HuH-7.5 (cell line): ENCODE measurements at places on chromosomes 7 and 10.
A peak's percentile ranks its signal among the peaks of the same experiment; 100 is the strongest.

- no peak for DNase-seq
Observed at GRCh38 chr7:130263130-130263529, 3.5 kb upstream of the CPA2 start.

DNA sequence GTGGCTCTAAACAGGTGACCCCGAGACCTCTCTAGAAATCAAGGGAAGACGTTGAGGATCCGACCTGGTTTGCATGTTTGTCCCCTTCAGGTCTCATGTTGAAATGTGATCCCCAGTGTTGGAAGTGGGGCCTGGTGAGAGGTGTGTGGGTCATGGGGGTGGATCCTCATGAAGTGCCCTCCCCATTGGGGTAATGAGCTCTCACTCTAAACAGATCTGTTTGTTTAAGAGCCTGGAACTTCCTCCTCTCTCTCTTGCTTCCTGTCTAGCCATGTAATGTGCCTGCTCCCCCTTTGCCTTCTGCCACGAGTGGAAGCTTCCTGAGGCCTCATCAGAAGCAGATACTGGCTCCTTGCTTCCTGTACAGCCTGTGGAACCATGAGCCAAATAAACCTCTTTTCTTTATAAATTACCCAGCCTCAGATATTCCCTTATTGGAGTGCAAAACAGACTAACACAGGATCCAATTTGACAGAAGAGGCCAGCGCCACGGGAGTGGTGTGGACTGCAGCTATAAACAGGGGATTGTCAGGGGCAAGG, 10.8 kb upstream of the POLM start:
- DNase-seq = no peak

DNA sequence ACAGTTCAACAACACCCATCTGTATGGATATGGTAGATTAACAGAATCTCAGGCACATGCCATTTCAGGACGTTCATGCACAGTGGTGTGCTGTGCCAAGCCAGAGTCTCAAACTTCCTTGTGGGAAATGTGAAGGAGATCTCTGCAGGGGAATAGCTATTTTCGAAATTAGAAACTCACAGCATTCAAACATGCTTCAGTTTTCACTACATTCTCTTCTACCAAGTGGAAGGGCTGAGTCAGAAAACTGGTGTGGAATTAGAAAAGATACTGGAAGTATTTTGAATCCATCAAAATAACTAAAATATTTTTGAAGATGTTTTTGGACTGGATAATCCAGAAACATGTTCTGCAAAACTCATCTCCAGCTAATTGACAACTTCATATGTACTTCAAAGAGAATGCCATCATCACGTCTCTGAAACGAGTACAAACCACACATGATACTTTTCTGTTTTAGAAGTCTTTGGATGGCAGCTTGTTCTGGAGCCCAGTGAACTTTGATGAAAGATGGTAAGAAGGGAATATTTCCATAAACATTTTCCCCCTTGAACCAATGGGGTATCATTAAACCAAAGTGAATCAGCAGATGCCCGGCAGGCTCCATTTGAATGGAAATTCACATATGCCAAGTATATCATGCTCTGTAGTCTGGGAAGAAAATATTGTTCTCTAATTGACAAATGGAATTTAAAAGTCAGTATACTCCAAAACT, 616.3 kb upstream of the IGFBP3 start:
- DNase-seq = no peak

GRCh38 chr10:1488970-1489548, 248.3 kb downstream of the ADARB2 start:
- DNase-seq = no peak

- DNase-seq = no peak
Observed at GRCh38 chr7:43585562-43585961, 2.7 kb downstream of the STK17A start.

- DNase-seq = no peak
Observed at GRCh38 chr7:2645274-2645868, 13.6 kb downstream of the TTYH3 start.

- no peak for DNase-seq
Observed at GRCh38 chr7:111098011-111098925, 7.3 kb downstream of the LRRN3 start.

DNA sequence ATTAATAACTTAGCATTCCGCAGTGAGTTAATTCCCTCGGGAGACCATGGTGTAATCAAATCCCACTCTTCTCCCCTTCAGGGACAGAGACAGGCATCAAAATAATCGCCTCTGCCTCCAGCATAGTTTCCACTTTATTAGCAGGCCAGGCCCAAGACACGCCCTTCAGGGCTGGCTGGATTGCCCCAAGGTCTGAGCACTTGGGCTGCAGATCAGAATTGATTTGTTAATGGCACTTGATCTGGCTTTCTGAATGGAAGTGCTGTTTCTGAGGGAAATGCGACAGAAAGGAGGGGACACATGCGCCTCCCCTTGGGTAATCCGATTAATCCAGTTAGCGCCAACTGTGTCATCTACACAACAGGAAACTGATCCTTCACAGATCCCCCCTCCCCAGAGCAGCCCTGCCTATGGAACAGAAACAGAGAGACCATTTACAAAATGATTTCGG, 15.6 kb downstream of the CHAT start:
- DNase-seq = no peak

DNA sequence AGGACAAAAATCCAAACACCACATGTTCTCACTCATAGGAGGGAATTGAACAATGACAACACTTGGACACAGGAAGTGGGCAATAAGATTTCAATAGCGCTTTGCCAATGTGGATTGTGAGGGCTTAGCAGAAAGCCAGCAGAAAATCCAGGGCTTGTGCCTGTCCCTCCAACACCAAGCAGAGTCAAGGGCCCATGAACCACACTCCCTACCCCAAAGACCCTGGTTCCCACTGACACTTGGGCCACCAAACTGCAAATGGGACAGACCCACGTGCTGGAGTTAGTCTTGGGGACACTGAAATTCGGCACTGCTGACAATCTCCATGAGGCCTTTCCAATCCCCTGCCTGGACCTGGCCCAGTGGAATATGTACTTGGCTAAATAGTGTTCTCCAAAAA, 67.0 kb downstream of the GRID1 start:
- DNase-seq = no peak

GRCh38 chr7:117124591-117125220, 171.4 kb downstream of the ST7 start:
- DNase-seq = peak; percentile 22

DNA sequence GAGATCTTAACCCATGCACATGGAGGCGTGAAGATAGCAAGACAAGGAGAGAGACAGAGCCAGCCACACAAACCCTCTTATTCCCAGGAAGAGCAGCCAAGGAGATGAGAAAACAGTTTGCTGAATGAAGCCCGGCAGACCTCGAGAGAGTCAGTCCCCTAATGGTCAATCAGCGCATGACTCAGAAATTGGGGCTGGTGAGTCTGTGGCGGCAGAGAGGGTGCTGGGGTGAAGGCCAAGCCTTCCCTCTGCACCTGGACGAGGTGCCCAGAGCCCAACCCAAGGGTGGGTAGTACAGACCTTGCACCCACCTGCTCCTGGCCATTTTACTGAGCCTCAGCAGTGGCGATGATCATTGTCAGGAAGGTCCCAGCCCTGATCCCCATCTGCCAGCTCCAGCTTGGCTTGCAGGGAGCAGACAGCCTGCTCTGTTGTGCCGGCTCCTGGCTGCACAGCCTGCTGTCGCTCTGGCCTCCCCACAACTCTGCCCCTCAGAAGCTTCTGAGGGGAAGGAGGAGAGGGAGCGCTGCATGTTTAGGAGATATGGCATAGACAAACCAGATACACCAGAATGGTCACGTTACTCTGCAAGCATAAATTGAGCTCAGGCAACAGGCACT, 256.6 kb downstream of the RPS24 start:
- no peak for DNase-seq
